ENCODE measurements at places on chromosomes 6 and 20.
A peak's percentile ranks its signal among the peaks of the same experiment; 100 is the strongest.

GRCh38 chr6:100671740-100672139 is 207.0 kb upstream of the SIM1 start:
- no peaks in the 10 kb centered on the region for H3K27me3 ChIP-seq
- H3K36me3 ChIP-seq: peaks cover 4% of the 10 kb centered on the region
- no peaks in the 10 kb centered on the region for H3K4me1 ChIP-seq
- no peak overlapping the region for H3K27ac ChIP-seq
- no peak for DNase-seq
- H3K4me3 ChIP-seq: no peak overlapping the region

- H3K4me1 ChIP-seq: no peaks in the 10 kb centered on the region
- no peaks in the 10 kb centered on the region for H3K36me3 ChIP-seq
- H3K4me3 ChIP-seq: no peak overlapping the region
- no peaks in the 10 kb centered on the region for H3K27me3 ChIP-seq
- DNase-seq: no peak
- H3K27ac ChIP-seq: no peak overlapping the region
Measured at GRCh38 chr6:90406142-90406794, 109.6 kb upstream of the BACH2 start.

GRCh38 chr6:10720265-10720959 is 2.5 kb upstream of the TMEM14C start:
- H3K36me3 ChIP-seq: no peaks in the 10 kb centered on the region
- peak overlapping the region; percentile 47 for H3K4me3 ChIP-seq
- peak; percentile 21 for DNase-seq
- no peaks in the 10 kb centered on the region for H3K27me3 ChIP-seq
- peaks cover 31% of the 10 kb centered on the region for H3K4me1 ChIP-seq

GRCh38 chr6:491233-491632 is 99.7 kb downstream of the IRF4 start:
- H3K27me3 ChIP-seq: no peaks in the 10 kb centered on the region
- no peak overlapping the region for H3K4me3 ChIP-seq
- no peak overlapping the region for H3K27ac ChIP-seq
- no peak for DNase-seq

GRCh38 chr6:28789553-28790083 is 134.2 kb downstream of the TRIM27 start:
- no peaks in the 10 kb centered on the region for H3K36me3 ChIP-seq
- peaks cover 2% of the 10 kb centered on the region for H3K4me1 ChIP-seq
- no peak for DNase-seq
- peaks cover 87% of the 10 kb centered on the region for H3K27me3 ChIP-seq

- no peak overlapping the region for H3K27ac ChIP-seq
- H3K4me3 ChIP-seq: no peak overlapping the region
- DNase-seq: no peak
- H3K27me3 ChIP-seq: no peaks in the 10 kb centered on the region
- H3K36me3 ChIP-seq: no peaks in the 10 kb centered on the region
Measured at GRCh38 chr6:14824060-14824459, 421.8 kb upstream of the JARID2 start.

Data from CD14-positive monocyte (primary cell).